Fibroblast of lung (primary cell): ENCODE measurements at places on chromosomes 2 and 18.
A peak's percentile ranks its signal among the peaks of the same experiment; 100 is the strongest.

DNA sequence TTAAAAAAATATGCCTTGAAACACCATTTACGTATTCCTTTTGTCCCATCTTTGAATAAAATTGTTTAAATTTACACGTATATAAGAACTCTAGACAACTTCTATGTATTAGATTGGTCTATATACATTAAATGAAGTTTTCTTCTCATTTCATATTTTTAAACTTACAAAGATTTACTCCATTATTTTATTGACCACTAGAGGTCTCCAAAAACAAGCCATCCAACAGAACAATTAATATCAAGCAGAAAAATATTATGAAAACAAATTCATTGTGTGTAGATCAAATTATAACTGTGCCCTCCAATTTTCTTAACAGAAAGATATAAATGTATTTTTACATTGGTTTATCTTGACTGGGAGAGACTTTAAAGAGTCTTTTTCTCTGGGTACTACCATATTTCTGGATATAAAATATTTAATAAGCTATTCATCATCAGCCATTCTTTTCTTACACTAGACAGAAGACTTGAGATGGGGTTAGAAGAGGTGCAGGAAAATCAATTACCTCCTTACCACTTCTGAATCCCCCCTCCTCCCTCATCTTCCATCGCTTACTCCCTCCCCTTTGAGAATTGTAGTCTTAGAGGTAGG is 66.5 kb downstream of the DPP4 start:
- DNase-seq: no peak

DNA sequence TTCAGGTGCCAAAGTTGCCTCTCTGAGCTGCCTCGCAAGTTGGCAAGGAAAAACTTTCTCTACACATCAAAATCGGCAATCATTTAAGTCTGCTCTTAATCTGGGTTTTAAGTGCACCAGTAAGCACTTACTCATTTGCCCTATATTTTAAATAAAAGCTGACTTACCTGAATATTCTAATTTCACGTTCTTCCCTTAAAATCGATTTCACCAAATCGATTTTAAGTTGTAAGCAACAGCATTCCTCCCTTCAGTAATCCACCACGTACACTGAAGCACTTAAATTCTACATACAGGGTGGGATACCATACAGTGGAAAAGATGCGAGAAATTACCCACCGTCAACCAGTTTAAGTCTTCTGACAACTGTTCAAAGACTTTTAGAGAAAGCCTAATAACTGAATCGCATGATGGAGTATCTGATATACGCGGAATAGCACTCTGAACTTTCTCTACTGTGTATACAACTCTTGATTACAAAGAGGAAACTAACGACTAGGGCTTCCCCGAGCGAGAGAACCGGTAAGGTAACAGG is 1.6 kb downstream of the PPP3R1 start:
- DNase-seq: no peak

- DNase-seq: peak; percentile 64
Observed at GRCh38 chr2:190646780-190647522, 1.9 kb upstream of the NAB1 start.

DNA sequence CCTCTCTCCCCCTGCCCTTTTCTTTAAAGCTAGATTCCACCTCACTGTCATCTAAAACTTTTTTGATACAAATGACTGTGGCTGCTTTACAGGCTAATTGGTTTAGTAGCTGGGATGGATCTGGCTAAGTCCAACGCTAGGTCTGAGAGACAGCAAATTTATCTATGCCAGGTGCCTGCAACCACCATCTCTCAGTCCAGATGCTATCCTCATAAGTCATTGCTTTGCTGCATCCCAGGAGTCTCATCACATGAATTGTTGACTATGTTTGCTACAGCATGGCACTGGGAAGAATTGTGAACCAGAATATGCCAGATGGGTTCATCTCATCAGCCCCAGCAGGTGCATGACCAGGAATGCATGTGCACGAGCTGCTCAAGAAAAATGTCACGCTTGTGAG is 100.0 kb upstream of the PID1 start:
- DNase-seq: no peak

DNA sequence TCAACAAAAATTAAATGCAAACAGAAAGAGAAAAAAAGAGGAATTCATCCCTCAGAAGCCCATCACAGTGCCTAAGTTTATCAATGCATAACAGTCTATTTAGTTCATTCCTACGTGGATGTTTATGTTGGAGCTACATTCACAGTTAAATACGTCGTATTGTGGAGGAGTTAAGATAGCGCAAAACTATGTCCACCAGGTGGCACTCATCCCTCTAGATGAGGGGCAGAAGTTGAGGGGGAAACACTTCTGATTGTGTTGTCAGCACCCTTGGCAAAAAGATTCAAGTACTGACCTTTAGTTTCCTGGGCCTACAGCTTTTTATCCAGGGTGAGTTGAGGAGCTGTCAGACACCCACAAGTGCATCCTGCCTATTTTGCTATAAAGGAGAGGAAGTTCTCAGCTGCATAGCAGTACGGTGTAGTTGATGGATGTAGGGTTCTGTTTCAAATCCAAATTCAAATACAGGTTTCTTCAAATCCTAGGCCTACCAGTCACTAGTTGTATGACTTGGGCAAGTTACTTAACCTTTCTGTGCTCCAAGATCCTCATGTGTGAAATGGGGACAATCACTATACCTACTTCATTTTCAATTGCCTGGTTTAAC is 26.8 kb upstream of the MYO1B start:
- DNase-seq: peak; percentile 81

DNA sequence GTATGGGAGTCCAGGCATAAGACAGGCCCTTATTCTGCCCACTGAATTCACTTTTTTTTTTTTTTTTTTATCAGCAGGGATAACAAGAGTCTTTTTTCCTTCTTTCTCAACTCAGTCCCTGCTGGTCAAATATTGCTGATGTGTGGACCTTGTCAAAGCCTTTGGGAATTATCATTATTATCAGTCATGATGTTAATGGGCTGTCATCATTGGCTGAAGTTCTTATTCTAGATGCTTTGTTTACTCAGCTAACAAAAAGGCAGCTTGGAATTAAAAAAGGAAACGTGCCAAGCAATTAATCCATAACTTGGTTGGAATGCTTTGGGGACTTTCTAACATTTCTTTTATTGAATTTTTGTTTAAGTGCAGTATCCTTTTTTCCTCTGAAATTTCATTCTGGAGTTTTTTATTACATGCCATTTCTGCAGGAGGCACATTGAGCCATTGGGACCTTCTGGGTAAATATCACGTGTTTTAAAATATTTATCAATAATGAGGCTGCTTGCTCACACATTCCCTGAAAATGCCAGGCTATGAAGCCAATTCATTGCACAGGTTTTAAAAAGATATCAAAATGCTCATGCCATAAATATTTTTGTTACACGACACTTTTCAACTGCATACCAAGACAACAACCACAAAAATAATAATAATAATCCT is 246.3 kb downstream of the TXNL1 start:
- DNase-seq: no peak

GRCh38 chr2:145750144-145750543 is 1230.2 kb upstream of the ZEB2 start:
- DNase-seq: no peak

GRCh38 chr2:20481798-20482405 is 35.0 kb downstream of the RHOB start:
- no peak for DNase-seq

DNA sequence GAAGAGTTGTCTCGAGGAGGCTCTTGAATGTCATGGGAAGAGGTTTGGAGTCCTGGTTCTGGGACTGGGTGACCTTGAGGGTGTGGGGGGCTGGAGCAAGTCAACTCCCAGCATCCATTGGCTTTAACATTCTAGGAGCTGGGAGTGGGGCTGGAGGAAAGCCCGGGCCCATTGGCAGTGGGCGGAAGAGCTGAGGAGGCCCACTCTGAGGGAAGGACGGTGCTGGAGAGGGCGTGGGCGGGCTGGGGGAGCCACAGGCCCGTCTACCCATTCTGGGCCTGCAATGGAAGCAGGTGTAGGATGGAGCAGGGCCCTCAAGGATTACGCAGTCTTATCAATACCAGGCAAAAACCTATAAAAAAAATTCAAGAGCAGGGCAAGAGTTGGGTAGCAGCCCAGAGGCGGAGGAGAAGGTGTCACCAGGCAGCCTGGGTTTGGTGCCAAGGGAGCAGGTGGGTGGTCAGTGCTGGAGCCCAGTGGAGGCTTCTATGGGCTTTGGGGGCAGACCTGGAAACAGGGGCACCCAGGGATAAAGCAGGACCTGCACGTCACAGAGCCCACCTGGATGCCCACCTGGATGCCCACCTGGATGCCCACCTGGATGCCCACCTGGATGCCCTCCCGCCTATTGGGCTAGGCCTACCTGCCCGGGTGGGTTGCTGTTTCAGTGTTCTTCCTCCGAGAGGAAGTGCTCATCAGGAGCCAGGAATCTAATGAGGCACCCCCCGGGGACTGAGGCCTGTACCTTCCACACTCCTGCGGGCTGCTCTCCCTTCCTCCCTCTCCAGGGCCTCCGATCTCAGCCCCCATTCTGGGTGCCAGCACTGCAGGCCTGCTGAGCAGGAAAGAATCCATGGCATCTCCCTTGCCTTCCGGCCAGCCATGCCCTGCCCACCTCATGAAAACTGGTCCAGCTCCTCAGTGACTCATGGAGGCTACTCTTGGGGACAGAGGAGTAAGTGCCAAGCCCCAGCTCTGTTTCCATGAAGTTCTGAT is 71.3 kb downstream of the CTIF start:
- DNase-seq: no peak

DNA sequence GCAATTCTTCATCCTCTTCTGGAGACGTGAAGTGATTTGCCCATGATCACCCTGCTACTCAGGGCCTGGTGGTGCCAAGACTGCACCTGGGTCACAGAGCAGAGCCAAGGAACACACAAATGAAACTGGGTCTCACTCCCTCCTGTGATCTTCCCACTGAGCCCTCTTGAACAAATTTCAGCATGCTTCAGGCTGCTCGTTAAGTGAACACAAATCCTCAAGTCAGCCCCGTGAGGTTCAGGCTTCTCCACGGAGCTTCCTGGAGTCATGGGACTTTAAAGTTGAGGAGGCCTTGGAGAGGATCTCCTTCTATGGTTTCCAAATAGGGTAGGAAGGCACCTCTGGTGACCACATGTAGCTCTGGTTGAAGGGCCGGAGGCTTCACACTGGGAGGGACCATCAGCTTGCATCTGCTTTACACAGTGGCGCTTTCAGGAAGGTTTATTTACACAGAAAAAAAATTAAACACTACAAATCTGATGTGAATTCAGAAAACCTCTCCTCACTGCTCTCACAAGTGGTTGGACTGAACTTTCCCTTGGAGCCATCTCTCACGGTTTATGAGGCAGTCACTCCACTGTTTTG is 255.4 kb downstream of the LOXHD1 start:
- DNase-seq: no peak

DNA sequence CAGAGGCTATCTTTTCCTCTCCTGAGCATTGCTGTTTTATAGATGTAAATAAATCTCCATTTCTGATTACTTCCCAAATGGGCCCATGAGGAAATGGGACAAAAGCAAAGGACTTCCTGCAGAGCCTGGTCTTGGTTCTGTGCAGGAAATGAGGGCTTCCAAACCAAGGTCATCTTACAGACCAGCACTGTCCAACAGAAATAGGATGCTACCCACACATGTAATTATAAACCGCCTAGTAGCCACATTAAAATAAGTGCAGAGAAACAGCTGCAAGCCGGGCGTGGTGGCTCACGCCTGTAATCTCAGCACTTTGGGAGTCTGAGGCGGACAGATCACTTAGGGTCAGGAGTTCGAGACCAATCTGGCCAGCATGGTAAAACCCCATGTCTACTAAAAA is 6.2 kb downstream of the TTL start:
- no peak for DNase-seq

DNA sequence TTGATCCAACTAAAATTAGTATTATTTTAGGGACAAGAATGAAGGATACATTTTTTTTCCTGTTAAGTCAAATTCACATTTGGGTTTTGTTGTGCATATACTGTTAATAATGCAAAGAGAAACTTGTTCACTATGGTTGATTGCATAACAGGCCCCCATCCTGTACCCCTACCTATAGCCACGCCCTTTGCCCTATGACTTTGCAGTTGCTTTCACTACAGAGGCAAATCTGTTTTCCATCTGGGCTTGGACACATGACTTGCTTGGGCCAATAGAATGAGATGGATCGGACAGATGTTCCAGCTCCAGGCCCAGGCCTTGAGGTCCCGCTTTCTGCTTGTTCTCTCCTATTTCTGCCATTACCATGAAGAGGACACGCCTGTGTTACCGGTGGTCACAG is 278.5 kb upstream of the HNRNPA3 start:
- no peak for DNase-seq

- DNase-seq: peak; percentile 4
Observed at GRCh38 chr2:59389240-59389639, 1148.1 kb upstream of the FANCL start.

GRCh38 chr18:23249348-23249747 is 114.1 kb downstream of the CABLES1 start:
- DNase-seq: no peak

- DNase-seq: peak; percentile 47
Observed at GRCh38 chr18:61957801-61958516, 65.2 kb upstream of the RNF152 start.

DNA sequence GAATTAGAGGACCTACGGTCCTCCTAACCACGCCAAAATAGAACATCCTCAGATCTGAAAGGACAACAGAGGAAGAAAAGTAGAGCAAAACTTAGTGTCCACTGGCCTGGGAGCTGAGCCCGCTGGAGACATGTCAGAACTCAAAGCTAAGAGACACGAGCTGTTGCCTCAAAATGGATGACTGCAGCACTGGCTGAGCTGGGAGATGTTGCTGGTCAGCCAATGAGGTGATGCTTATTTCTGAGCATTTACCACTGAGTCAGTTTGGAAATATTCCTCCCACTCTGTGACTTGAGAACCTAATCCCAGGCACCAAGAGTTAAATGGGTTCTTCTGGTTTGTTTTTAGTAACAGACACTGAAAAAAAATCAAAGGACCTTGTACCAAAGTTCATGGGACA is 32.6 kb downstream of the FBXO15 start:
- peak; percentile 79 for DNase-seq

DNA sequence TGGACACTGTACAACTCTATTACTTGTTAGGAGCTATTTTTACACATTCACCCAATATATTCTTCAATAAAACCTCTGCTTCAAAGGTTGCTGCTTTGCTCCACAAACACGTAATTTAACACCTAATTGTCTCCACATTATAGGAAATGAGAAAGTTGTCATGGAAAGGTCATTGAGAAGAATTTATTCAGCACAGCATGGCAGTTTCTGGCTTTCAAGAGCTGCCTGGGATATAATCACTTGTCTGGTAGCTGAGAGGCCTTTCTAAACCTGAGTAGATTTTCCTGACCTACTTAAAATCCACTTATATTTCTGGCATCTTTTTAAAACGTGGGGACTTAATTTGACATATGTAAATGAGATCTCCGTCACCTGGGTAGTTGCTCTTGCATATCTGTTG is 216.1 kb downstream of the ZNF804A start:
- no peak for DNase-seq

- no peak for DNase-seq
Observed at GRCh38 chr2:183284606-183285005, 160.4 kb downstream of the NUP35 start.
